ENCODE measurements at places on chromosomes 12 and 14.

- DNase-seq: no peak
Measured at GRCh38 chr14:33617154-33617553, 333.7 kb downstream of the EGLN3 start.

DNA sequence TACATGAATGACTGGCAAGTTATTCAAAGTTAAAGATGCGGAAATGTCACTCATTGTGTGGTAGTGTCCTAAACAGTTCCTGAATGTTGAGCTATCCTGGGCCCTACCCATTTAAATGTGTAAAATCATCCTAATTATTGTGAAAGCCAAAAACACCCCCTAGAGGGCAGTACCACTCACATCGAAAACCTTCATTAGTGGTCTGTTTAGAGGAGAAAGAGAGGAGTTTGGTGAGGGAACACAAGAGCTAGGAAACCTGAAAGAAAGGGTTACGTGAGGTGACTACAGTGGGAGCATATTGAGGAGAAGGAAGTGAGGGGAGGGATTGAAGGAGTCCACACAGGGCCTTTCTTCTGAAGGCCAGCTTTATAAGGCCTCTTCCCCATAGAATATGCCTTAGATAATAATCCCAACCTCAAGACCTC lies 2.5 kb upstream of the TEP1 start:
- DNase-seq: no peak

GRCh38 chr14:103889313-103890051 lies 38.8 kb upstream of the TDRD9 start:
- DNase-seq: no peak

GRCh38 chr12:10098791-10099190 lies at the start of gene CLEC1A:
TSS of gene CLEC1A (minus strand) at chr12:10098985. CDS start at chr12:10098922, 63 bp downstream.
- no peak for DNase-seq

GRCh38 chr12:4663971-4664505 lies 15.1 kb downstream of the NDUFA9 start:
- no peak for DNase-seq

Measured in CD4-positive, alpha-beta T cell (primary cell).